ENCODE measurements at places on chromosomes 13 and 19.

DNA sequence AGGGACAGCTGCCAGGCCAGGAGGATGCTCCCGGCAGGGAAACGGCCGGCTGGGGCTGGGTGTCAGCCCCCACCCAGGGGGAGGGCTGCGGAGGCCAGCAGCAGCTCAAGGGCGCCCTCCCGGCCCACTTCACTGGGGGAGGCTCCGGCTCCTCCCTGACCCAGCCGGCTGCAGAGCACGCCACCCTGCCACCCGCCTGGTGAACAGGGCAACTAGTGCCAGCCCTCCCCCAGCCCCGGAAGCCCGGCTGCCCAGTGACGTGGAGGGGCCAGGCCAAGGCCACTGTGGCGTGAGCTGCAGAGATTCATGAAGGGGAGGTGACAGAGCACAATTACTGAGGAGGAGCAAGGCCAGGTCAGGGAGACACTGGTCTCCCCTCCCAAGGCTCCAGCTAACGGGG lies 14.7 kb downstream of the REXO1 start:
- H3K4me1 ChIP-seq, result peaks cover 23% of the 10 kb centered on the region
- no peak overlapping the region for H3K27ac ChIP-seq
- H3K27me3 ChIP-seq, result no peaks in the 10 kb centered on the region

DNA sequence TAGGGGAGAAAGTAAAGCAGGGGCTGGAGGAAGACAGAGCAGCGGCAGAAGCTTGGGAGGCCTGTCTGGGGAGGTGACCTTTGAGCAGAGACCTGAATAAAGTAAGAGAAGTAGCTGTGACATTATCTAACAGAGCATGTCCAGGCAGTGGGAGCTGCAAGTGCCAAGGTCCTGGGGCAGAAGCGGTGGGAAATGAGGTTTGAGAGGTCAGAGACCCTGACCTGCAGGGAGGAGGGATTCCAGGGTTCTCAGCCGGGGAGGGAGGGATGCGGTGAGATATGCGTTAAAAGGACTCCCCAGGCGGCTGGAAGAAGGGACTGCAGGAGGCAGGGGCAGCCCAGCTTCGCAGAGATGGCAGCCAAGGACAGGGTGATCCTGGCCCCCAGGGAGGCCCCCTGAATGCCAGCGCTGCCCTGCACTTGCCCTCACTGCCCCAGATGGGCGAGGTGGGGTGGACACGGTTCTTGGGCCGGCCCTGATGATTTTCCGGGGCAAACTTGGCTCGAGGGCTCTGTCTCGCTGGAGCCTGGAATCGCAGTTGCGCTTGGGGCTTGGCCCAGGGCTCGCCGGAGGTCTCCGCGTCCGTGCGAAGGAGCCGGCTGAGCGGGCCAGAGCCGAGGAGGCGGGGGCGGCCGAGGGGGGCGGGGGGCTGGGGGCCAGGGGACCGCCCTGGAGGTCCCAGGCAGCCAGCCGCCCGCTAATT lies 3.2 kb downstream of the CRLF1 start:
- H3K4me3 ChIP-seq, result no peak overlapping the region
- no peaks in the 10 kb centered on the region for H3K4me1 ChIP-seq
- peaks cover 32% of the 10 kb centered on the region for H3K27me3 ChIP-seq
- no peak for DNase-seq

GRCh38 chr19:7925171-7925851 lies 624 bp downstream of the CTXN1 start:
- H3K36me3 ChIP-seq, result peaks cover 15% of the 10 kb centered on the region
- peak; percentile 74 for DNase-seq
- H3K4me1 ChIP-seq, result peaks cover 24% of the 10 kb centered on the region
- H3K27ac ChIP-seq, result no peak overlapping the region
- no peaks in the 10 kb centered on the region for H3K27me3 ChIP-seq

GRCh38 chr13:62043600-62043999 lies 628.0 kb upstream of the PCDH20 start:
- no peak for DNase-seq
- H3K27ac ChIP-seq, result no peak overlapping the region
- H3K36me3 ChIP-seq, result no peaks in the 10 kb centered on the region
- H3K4me3 ChIP-seq, result no peak overlapping the region
- H3K4me1 ChIP-seq, result no peaks in the 10 kb centered on the region

DNA sequence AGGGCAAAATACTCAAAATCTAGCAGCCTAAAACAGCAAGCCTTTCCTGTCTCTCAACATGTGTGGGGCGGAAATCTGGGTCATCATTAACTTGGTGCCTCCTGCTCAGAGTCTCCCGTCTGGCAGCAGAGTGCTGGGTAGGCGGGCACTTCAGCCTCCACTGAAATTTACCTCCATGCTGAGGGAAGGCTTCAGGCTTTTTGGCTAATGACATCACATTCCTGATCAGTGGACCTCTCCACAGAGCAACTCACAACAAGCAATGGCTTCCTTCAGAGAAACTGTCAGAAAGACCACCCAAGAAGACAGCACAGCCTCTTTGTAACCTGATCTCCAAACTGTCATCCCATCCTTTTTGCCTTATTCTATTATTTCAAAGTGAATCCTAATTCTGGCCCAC lies 1109.0 kb downstream of the UQCRFS1 start:
- H3K4me3 ChIP-seq, result no peak overlapping the region
- H3K36me3 ChIP-seq, result no peaks in the 10 kb centered on the region
- H3K4me1 ChIP-seq, result no peaks in the 10 kb centered on the region
- no peak for DNase-seq

- H3K4me3 ChIP-seq, result no peak overlapping the region
- peaks cover 100% of the 10 kb centered on the region for H3K4me1 ChIP-seq
- H3K27ac ChIP-seq, result peak overlapping the region; percentile 7
These were observed 19.1 kb downstream of the ELL start for GRCh38 chr19:18502638-18503294.

DNA sequence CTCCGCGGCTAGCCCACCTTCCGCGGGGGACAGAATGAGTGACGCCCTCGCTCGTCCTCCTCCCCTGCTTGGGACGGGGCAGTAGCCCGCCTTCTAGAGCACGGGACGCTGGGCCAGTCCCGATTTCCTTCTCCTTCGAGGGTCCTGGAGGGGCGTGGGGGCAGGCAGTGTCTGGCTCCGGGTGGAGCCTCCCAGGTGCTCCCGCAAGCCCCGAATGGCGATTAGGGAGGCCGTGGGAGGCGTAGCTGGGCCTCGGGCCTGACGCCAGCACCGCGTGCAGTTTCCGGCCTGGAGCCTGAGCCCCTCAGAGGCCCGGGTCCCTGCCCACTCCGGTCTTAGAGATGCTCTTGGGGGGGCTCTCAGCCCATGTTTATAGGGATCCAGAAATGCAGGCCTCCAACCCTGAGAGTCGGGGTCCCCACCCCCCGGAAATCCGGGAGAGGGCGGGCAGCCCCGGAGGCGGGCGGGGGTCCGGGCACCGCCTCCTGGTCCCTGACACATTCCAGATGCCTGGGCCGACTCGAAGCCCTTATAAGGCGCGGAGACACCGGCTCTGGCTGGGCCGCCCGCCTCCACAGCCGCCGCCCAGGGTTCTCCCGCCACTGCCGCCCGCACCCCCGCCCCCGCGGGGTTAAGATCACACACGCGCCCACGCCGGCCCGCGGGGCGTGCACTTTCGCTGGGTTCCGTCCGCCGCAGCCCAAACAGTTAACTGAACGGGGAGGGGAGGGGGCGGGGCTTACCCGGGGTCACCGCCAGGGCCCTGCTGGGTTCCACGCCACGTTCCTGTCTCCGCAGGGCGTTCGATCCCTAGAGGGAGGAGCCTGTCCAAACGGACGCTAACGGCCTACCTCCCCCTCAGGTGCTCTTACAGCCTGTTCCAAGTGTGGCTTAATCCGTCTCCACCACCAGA lies 1.5 kb downstream of the MYADM start:
- no peaks in the 10 kb centered on the region for H3K27me3 ChIP-seq
- peak overlapping the region; percentile 100 for H3K27ac ChIP-seq
- H3K4me1 ChIP-seq, result peaks cover 39% of the 10 kb centered on the region
- peak overlapping the region; percentile 85 for H3K4me3 ChIP-seq
- H3K36me3 ChIP-seq, result peaks cover 7% of the 10 kb centered on the region

DNA sequence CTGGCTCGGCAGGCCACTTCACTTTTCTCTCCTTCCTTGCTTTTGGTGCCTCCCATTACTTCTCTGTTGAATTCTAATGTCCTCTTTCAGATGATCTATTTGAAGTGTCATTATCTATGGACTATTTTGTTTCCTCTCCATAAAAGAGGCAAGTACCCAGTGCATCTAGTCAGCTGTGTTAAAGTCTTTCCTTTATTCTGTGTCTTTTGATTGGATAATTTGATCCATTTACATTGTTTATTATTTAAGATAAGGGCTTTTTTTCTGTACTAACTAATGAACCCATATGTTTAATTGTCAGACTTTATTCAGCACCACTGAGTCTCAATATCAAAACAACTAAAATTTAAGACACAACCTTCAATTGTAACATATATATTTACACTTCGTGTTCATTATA lies 36.4 kb downstream of the IGFL3 start:
- H3K4me3 ChIP-seq, result no peak overlapping the region
- H3K36me3 ChIP-seq, result no peaks in the 10 kb centered on the region
- no peak overlapping the region for H3K27ac ChIP-seq
- DNase-seq, result no peak
- no peaks in the 10 kb centered on the region for H3K4me1 ChIP-seq
- no peaks in the 10 kb centered on the region for H3K27me3 ChIP-seq

DNA sequence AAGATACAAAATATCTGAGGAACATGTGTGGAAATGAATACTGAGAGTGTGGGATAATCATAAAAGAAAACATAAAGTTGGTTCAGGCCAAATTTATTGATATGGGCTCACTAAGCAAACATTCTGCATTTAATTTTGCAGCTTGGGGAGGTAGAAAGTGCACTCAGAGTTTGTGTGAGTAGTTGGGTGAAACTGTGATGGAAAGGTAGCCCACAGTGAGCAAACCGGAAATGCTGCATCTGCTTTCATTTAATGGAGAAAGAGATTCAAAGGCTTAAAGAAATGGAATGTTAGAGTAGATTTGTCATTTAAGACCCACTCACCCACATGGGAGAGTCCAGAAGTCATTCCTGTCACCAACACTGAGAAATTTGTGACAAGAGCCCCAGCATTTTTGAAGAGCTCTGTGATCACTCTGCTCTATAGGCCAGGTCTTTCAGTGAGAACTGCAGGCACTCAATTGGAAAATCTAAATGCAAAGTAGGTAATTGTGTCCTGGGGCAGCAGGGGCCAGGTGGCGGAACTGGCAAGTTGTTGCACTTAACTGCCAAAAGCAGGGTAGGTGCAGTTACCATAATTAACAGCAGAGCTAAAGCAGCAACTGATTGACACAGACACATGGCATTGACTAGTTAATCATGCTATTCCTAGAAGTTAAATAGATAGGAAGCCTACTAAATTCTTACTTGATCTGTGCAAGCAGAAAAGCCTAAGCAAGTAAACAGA lies 1228.3 kb upstream of the PCDH20 start:
- H3K27me3 ChIP-seq, result no peaks in the 10 kb centered on the region
- H3K27ac ChIP-seq, result no peak overlapping the region
- no peak for DNase-seq
- no peak overlapping the region for H3K4me3 ChIP-seq
- H3K36me3 ChIP-seq, result no peaks in the 10 kb centered on the region

- no peaks in the 10 kb centered on the region for H3K36me3 ChIP-seq
- DNase-seq, result no peak
- no peaks in the 10 kb centered on the region for H3K27me3 ChIP-seq
- H3K27ac ChIP-seq, result no peak overlapping the region
These were observed 419.9 kb upstream of the PRR20A start for GRCh38 chr13:56720841-56721240.

DNA sequence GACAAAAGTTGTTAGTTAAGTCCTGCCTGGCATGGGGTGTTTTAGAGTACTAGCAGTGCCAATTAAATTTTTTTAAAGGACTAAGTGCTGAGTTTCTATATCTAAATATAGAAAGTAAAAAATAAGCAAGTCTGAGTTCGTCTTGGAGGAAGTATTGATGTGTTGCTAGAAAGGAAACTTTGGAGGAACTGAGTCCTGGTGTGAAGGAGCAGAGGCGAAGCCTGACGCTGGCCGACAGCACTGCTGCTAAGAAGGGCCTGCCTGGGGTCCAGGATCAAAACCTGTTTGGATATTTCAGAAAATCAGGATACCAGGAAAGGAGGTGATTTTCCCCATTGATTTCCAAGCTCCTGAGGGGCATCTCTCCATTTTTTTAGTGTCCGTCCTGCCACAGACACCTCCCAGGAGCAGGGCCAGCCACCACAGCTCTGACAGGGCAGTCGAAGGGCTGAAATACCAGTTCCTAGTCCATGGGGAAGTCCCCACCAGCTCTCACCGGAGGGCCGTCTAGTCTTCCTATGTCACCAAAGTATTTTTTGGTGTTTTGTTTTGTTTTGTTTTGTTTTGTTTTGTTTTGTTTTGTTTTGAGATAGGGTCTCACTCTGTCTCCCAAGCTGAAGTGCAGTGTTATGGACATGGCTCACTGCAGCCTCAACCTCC lies 38.2 kb upstream of the NPAS1 start:
- H3K4me1 ChIP-seq, result peaks cover 27% of the 10 kb centered on the region
- no peak overlapping the region for H3K27ac ChIP-seq
- H3K36me3 ChIP-seq, result no peaks in the 10 kb centered on the region
- no peak for DNase-seq
- no peaks in the 10 kb centered on the region for H3K27me3 ChIP-seq

DNA sequence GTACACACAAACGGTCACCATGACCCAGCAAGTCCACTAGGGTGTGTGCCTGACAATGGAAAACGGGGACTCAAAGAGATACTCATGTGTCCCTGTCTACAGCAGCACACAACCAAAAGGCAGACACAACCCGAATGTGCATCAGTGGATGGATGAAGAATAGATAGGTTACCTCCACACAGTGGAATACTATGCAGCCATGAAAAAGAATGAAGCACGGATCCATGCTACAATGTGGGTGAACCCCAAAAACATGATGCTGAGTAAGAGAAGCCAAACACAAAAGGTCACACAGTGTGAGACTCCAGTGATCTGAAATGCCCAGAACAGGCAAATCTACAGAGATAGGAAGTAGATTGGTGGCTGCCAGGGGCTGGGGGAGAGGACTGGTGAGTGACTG lies 9.0 kb downstream of the CERS1 start:
- no peaks in the 10 kb centered on the region for H3K27me3 ChIP-seq
- no peaks in the 10 kb centered on the region for H3K4me1 ChIP-seq
- no peak overlapping the region for H3K4me3 ChIP-seq
- H3K27ac ChIP-seq, result no peak overlapping the region

GRCh38 chr13:104206450-104207044 lies 1140.3 kb upstream of the SLC10A2 start:
- H3K36me3 ChIP-seq, result no peaks in the 10 kb centered on the region
- H3K4me3 ChIP-seq, result no peak overlapping the region
- no peaks in the 10 kb centered on the region for H3K4me1 ChIP-seq
- H3K27ac ChIP-seq, result no peak overlapping the region

DNA sequence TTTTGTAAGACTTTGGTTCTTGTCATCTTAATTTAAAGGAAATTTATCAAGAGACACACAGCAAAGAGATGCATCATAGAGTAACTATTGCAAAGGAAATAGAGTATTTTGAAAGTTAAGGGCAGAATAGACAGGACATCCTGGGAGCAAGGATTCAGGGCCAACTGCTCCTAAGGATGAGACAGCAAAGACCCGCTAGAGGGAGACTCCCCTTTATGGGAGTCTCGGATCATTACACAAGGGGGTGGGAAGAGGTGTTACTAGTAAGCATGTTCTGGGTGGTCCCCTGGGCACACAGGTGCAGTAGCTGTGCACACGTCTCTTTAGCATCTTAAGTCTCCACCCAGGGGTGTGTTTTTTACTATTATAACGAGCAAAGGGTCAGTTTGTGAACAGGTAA lies 9.6 kb downstream of the ZSCAN5C start:
- no peak overlapping the region for H3K27ac ChIP-seq
- DNase-seq, result no peak
- no peaks in the 10 kb centered on the region for H3K36me3 ChIP-seq
- no peaks in the 10 kb centered on the region for H3K4me1 ChIP-seq
- no peak overlapping the region for H3K4me3 ChIP-seq

Data from CD4-positive, alpha-beta memory T cell (primary cell).